ENCODE measurements at places on chromosomes 11 and 22. TPM values are rescaled to one million over a fixed set of nuclear protein-coding genes. Genes with fewer than 3 reads are reported as not detected.

GRCh38 chr11:27991736-27992135 is 116.2 kb downstream of the KIF18A start:
- no peak for DNase-seq

DNA sequence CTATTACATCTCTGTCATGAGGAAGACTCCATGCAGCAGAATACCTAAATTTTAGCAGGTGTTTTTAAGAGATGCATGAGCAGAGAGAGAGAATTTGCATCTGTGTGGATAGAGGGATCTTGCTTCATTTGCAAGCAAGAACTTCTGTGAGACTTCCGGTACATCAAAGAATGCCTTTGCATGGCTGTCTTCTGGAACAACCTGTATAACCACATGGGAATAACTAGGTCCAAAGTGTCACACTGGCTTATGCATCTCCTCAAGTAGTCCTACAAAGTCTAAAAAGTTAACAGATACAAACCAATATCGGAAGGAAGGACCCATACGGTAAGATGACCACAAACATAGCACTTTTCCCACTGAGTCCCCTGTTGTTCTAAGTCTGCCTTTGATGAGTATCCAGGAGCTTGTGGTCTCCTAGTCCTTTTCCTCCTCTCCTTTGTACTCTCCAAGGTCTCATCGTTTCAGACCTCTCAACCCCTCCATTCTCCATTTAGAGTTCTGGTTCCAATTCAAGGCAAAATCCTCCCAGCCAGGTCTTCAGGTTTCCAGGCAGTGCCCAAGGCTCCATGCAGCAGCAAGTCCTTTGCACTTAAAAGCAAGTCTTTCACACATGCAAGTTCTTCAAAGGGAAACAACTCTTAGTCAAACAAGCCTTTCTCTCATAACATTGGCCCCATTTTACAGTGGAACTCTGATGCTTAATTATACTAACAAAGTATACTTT is 581.7 kb upstream of the ARHGAP42 start:
- no peak for DNase-seq

GRCh38 chr22:48248901-48249455 is 1486.5 kb downstream of the TBC1D22A start:
- no peak for DNase-seq

DNA sequence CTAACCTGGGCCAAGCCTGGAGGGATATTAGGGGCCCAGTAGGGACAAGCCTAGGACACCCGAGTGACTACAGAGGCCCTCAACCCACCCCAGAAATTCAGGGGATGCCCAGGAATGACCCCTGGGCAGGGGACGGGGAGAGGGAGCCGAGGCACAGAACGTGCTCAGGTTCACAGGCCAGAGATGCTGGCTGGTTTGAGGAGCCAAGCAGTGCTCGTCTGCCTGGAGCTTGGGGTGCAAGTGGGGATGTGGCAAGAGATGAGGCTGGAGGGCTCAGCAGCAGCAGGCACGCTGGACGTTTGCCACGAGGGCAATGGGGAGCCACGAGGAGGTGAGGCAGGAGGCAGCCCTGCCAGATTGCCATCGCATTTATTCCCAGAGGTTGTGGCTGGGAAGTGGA is 34.0 kb upstream of the EMID1 start:
- no peak for DNase-seq

The PRR5L gene
- 80.1 TPM for total RNA-seq

The CHCHD10 gene
- total RNA-seq, result 32.9 TPM

- peak; percentile 67 for DNase-seq
Observed at GRCh38 chr22:30574095-30574981, at the start of gene GAL3ST1. GAL3ST1 (minus strand) TSS chr22:30574665; CDS start chr22:30557392, 17,273 bp downstream.

DNA sequence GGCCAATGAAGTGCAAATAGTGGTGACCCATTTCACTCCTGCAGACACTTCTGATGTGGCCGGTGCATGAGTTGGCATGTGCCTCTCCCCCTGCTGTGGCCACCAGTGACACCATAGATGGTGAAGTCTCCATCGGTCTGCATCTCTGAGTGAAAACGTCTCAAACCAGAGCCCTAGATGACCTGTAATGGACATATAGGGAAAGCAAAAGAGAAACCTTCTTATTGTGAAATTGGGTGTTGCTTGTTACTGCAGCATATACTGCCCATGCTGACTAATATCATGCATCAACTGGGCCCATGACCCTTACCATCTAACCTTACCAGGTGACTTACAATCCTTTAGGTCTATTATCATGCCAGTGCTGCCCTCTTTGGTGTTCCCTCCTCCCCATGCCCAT is 11.7 kb upstream of the VPS37C start:
- DNase-seq, result no peak

DNA sequence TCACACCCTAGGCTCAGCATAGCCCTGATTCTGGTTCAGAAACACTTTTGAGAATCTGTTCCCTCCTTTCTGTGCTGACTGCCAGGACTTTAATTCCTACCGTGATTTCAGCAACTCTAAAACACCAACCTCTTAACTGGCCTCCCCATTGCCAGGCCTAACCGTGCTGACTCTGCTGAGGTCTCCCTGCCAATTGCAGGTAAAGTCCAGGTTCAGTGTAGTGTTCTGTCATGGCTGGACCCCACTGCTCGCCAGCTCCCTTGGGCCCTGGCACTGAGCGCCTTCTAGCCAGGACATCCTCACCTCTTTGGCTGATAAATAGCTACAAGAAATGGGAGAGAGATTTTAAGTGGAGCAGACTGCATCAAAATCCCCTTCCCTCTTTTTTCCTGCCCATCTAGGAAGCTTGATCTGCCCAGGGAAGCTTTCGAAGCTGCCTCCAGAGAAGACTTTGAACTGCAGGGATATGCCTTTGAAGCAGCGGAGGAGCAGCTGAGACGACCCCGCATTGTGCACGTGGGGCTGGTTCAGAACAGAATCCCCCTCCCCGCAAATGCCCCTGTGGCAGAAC is 4.7 kb downstream of the UPB1 start:
- DNase-seq, result no peak

- no peak for DNase-seq
Observed at GRCh38 chr11:117863383-117863782, 13.1 kb downstream of the FXYD6 start.

- no peak for DNase-seq
Observed at GRCh38 chr11:82321206-82321605, 412.5 kb downstream of the FAM181B start.

The KCNQ1OT1 gene
- 3.2 TPM for total RNA-seq

The HORMAD2 gene
- total RNA-seq, result not detected

GRCh38 chr11:64085906-64086257 is 50.2 kb downstream of the FLRT1 start:
- no peak for DNase-seq

GRCh38 chr22:46619830-46620501 is at the start of gene GRAMD4:
GRAMD4 (plus strand) TSS chr22:46620386; CDS start chr22:46626800, 6,414 bp downstream.
- no peak for DNase-seq

DNA sequence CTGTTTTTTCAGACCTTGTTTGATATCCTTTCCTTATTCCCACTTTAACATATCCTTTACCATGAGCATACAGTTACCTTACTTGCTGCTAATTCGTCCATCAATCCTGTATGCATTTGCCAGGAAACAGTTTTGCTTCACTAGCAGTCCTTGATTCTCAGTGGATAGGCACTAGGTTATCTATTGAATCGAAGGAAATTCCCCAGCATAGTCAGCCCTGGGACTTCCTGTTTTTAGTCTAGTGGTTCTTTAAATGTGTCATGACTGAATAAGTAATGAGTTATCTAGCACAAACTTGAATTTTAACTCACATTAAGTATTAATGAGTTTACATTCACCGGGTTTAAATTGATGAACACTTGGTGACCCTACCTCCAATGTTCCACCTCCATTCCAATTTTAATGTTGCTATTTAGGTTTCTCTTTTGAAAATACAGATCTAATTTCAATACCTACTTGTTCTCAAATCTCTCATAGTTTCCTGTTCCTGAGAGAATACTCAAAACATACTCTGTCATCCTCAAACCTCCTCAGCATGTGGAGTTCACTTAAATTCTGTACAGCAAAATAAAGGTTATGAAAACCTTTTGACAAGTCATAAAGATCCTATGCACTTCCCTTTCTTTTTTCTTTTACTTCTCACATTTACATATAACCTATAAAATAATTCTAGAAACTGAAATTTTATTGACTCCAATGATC is 1375.1 kb upstream of the TENM4 start:
- no peak for DNase-seq

The CD248 gene
- not detected for total RNA-seq

DNA sequence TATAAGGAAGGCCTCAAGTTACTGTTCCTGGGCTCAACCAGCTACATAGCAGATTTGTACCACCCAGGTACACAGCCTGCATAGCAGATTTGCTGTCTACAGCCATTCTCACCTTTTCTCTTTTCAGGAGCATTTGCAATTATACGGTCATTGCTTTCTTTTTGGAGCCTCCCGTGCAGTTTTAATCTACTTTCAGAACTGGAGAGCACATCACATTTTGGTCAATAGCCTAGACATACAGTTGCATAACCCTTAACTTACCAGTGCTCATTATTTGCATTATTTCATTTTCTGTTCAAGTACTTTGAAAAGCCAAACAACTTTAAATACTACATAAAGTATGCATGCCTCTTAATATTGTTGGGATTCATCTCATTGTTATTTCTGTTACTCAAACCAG is 150.5 kb upstream of the SORL1-AS1 start:
- no peak for DNase-seq

DNA sequence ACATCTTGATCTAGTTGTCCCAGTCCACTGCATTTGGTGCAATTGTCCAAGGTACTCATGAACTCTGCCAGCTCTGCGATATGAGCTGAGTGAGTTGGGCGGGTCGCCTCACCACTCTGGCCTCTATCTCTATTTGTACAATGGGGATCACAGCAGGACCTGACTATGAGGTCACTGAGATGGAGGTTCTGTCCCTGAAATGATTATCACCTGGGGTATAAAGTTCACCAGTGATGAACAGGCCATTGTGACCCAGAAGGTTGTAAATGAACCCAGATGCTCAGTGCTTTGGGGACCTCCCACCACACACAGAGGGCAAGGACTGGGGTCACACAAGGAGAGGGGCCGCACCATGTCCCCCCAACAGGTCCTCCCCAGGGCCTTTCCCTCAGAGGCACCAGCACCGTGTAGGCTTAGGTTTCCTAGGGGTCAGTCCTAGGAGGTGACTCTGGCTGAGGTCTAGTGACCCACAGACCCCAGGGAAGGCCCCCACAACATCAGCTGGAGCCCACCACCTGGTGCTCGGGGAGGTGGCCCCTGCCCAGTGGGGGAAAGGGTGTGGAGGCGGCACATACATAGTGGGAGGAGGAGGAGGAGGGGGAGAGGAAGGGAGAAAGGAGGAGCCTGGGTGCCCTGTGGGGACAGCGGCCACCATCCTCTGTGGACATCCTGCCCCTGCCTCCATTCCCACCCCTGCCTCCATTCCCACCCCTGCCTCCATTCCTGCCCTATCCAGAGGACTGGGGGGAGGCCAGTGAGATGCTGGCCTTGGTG is 25.0 kb upstream of the IGLL1 start:
- DNase-seq, result no peak

- DNase-seq, result no peak
Observed at GRCh38 chr22:41561335-41561734, 525 bp downstream of the CSDC2 start.

The DSCAML1 gene
- 0.31 TPM for total RNA-seq

- no peak for DNase-seq
Observed at GRCh38 chr11:84408946-84409411, 1122.8 kb upstream of the CCDC90B start.

GRCh38 chr22:17264321-17265052 is 45.3 kb upstream of the ADA2 start:
- no peak for DNase-seq

DNA sequence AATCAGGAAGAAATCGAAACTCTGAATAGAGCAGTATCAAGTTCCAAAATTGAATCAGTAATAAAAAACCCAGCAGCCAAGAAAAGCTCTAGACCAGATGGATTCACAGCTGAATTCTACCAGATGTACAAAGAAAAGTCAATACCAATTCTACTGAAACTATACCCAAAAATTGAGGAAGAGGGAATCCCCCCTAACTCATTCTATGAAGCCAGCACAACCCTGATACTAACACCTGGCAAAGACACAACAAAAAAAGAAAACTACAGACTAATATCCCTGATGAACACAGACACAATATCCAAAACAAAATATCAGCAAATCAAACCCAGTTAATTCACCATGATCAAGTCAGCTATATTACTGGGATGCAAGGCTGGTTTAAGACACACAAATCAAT is 97.7 kb downstream of the ZC3H12C start:
- DNase-seq, result no peak

GRCh38 chr11:113313601-113314000 is 782 bp upstream of the TTC12 start:
- peak; percentile 7 for DNase-seq

- DNase-seq, result peak; percentile 3
Observed at GRCh38 chr22:36253523-36254490, 874 bp downstream of the APOL1 start.

- peak; percentile 62 for DNase-seq
Observed at GRCh38 chr11:35404388-35404775, 15.0 kb downstream of the SLC1A2 start.

The TPCN2 gene
- 21.9 TPM for total RNA-seq

The DMC1 gene
- total RNA-seq, result not detected

GRCh38 chr11:125360066-125360465 is 136.0 kb downstream of the FEZ1 start:
- DNase-seq, result no peak

- DNase-seq, result no peak
Observed at GRCh38 chr22:46515208-46516111, 22.0 kb downstream of the CELSR1 start.

DNA sequence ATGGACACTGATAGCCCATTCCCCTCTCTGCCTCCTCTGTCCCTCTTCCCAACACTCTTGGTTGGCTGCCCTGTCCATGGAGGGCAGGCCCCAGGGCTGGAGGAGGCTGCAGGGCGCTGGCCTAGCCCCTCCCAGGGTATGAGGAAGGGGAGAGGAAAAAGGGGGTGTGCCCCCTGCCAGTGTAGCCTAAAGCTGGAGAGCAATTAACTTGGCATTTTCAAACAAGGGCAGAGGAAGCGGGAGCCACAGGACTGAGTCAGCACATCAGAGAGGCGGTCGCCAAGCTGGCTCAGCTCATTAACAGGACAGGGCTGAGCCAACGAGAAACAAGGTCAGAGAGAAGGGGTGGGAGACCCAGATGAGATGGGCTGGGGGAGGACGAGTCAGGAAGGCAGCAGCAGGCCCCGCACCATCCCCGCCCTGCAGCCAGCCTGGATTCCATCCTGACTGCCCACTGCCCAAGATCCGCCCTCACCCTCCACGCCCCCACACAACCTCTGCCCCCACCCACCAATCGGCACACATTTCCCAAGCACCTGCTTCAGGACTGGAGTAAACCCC is 76.3 kb downstream of the BUD13 start:
- no peak for DNase-seq

- peak; percentile 40 for DNase-seq
Observed at GRCh38 chr11:119093942-119094815, 7.5 kb downstream of the DPAGT1 start.

DNA sequence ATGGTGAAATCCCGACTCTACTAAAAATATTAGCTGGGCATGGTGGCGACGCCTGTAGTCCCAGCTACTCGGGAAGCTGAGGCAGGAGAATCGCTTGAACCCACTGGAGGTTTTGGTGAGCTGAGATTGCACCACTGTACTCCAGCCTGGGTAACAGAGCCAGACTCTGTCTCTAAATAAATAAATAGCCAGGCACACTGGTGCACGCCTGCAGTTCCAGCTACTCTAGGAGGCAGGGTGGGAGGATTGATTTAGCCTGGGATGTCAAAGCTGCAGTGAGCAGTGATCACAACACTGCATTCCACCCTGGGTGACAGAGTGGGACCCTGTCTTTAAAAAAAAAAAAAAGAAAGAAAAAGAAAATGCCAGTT is 17.4 kb downstream of the SUSD2 start:
- DNase-seq, result no peak
